ENCODE measurements at places on chromosomes 1 and 21.

- DNase-seq: peak; percentile 72
Measured at GRCh38 chr1:112359961-112360767, 35.9 kb upstream of the CTTNBP2NL start.

DNA sequence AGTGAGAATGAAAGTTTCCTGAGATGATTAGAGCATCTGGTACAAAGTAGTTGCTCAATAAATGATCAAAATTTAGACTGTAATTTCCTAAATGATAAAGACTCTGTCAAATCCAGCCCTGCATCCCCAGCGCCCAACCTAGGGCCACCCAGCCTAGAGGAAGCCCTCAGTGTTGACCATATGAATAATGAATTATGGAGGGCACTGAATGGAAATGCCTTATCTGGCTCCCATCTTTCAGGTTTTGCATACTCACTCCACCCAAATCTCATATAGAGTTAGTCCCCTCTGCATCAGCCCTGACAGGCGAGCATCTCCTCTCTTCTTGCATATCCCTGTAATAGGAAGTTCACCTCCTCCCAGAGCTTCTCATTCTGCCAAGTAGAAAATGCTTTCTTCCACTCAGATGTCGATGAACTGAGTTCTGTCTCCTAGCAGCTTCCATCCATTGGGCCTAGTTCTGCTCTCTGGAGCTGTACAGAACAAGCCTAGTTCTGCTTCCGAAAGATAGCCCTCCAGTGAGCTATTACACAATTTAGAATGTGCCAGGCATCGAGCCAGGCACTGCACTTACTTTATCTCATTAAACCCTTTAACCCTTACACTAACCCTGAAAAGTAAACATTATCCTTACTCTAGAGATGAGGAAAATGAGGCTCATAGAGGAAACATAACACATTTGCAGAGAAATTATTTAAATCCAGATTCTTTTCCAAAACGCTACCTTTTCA, 20.9 kb downstream of the COA7 start:
- no peak for DNase-seq

DNA sequence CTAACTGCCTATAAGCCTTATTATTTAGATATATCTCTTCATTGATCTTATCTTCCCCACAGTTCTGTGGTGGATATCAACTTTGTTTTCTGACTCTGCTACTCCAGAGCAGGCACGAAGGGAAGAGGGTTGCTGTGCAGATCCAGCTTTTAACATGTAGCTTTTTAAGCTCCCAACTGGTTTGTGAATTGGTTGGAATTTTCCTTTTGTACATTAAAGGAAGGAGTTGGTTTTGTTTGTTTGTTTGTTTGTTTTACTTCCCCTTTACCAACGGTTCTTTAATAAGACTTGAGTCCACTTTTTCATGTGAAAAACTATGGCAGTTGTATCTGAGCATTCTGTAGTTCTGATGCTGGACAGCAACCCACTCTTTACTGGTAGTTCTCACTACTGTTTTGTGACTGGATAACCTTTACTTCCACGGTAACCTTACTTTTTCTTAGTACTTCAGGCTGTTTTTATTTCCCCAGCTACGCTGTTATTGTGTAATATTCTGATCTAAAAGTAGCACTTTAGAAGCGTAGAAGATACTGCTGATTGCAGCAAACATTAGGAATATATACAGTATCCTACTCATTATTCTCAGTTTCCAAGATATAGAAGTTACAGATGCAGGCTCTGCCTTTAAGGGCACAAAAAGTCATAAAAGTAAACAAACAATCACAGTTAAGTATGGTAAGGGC, 1.6 kb downstream of the GNPAT start:
- peak; percentile 26 for DNase-seq

- DNase-seq: peak; percentile 75
Measured at GRCh38 chr1:39639305-39640130, at the start of gene HEYL. Gene HEYL (minus strand): TSS chr1:39639643. CDS start chr1:39639625, 18 bp downstream.

GRCh38 chr1:7527733-7528045, 243.4 kb upstream of the VAMP3 start:
- no peak for DNase-seq

Data from LHCN-M2 (cell line).